ENCODE measurements at places on chromosomes 12 and 14. TPM values are rescaled to one million over a fixed set of nuclear protein-coding genes. Genes with fewer than 3 reads are reported as not detected.

GRCh38 chr14:53927171-53927570 is 29.5 kb downstream of the BMP4 start:
- DNase-seq: no peak

Gene SERPINA12
- not detected for polyA plus RNA-seq

- DNase-seq: no peak
Measured at GRCh38 chr14:21096438-21096837, 2.0 kb downstream of the ZNF219 start.

DNA sequence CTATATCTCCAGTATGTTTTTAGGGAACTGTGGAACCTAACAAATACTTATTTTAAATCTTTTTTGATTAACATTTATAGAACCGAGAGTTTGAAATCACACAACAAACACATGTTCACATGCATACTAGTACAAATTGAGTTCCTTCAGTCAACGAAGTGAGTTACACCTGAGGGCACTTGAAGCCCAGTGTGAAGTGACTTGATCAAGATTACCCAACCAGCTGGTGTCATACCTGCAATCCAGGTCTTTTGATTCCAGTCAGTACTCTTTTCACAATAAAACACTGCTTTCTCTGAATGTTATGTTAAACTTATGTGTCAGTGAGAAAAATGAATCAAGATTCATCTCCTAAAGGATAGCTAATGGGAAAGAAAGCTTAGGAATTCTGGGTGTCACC is 35.2 kb downstream of the VRK1 start:
- peak; percentile 35 for DNase-seq

- DNase-seq: peak; percentile 41
Measured at GRCh38 chr12:4270016-4270830, 3.3 kb upstream of the CCND2 start.

Gene GALNT8
- polyA plus RNA-seq: not detected

DNA sequence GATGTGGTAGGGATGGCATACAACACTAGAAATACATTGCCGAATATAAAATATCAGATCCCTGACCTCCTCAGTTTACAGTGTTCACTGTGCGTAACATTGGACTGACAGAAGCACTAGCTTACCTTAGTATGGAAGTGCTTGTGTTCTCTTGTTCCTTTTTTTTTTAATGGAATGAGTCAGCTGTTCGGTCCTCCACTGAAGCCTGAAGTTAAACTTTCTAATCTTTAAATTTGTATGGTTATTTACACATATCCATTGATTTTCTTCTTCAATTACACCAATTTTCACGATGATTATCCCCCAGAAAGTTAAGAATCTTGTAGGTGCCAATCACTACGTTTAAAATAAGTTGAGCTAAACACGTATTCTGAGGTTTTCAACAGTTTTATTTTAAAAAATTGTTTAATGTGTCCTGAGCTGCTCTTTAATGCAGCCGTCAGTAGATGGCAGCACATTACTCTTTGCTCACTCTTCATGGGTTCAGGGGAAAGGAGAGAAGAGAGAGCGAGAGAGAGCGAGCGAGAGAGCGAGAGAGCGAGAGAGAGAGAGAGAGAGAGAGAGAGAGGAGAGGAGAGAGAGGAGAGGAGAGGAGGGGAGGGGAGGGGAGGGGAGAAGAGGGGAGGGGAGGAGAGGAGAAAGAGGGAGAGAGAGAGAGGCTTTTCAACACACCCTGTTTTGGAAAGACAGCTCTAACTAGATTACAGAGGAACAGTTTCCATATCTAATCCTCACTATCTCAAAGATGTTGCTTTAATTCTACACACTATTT is 134.7 kb upstream of the SCAF11 start:
- peak; percentile 83 for DNase-seq

DNA sequence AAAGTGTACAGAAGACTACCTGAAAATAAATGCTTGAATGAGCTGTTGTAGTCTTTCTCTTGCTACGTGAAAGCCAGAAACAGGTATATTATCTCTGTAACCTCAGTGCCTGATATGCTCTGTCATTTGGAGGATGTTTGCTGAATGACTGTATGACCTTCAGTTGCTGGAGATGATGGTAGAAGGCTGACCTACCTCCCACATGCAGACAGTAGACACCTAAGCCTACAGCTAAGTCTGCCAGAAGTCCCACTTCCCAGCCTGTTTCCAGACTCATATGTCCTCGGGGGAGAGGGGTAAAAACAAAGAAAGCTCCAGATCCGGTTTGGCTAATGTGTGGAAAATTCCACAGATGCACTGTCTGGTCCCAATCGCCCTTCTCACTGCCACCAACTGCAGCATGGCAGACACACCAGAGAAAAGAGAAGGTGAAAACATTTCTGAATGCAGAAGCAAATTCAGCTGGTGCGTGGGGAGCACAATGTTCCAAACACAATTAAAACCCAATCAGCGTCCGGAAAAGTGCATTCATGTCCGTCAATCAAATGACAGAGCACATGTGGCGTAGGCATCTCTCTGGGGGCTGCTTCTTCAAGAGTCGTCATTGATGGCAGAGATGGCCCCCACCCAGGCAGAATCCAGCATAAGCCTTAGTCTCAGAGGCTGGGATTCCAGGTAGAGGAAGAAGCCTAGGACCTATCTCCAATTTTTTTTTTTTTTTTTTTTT is 76.3 kb upstream of the TBX3 start:
- DNase-seq: peak; percentile 39

GRCh38 chr12:108037960-108038359 is 91.1 kb upstream of the WSCD2 start:
- no peak for DNase-seq

- DNase-seq: no peak
Measured at GRCh38 chr12:69704357-69704756, 5.3 kb upstream of the BEST3 start.

GRCh38 chr12:22551624-22552023 is 7.3 kb upstream of the C2CD5 start:
- no peak for DNase-seq

Gene LAG3
- 0.20 TPM for polyA plus RNA-seq

DNA sequence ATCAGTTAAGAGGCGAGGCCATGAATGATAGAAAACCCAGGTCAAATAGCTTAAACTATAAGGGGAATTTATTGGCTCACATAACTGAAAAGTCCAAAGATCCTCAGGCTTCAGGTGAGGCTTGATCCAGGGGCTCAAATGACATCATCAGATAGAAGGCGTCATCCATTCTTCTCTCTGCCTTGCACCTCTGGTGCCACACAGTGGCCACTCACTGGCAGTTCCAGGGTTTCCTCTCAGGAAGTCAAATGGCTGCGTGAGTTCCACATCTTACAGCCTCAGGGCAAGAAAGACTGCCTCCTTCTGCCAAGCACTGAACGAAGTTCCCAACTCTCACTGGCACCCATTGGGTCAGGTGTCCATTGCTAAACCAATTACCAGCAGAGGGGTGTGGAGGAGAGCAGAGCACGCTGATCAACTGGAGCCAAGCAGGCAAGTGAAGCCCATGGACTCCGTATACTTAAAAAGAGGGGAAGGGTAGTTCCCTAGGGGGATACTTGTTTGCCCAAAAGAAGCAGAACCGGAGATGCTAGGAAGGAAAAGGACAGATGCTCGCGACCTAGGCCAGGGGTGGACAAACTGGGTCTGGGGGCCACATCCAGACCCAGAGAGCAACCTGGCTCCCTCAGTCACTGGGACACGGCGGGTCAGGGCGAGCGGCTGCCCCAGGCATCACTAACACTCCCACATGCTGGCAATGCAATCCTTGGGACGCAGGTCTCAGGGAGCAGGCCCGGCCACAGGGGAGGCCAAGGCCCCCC is 69.3 kb downstream of the SERPINA3 start:
- peak; percentile 29 for DNase-seq

- DNase-seq: no peak
Measured at GRCh38 chr12:103169-103981, 36.8 kb downstream of the IQSEC3 start.

Gene MLF2
- polyA plus RNA-seq: 297 TPM

DNA sequence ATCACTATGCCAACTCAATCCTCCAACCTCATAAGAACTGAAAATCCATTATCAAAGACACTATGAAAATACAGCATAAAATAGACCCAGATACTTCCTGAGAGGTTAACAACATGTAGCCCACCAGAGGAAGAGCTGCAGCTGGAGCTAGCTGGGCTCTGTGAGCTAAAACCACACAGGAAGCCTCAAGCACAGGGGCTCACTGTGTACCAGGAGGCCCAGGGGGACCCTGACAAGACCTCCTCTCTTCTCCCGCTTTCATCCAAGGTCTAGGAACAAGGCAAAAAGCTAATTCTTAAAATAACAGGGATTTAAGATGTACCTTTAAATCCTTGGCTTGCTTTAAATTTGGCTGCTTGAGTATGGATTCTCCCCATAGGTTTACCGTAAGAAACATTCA is 53.6 kb downstream of the EIF2S3B start:
- DNase-seq: no peak

DNA sequence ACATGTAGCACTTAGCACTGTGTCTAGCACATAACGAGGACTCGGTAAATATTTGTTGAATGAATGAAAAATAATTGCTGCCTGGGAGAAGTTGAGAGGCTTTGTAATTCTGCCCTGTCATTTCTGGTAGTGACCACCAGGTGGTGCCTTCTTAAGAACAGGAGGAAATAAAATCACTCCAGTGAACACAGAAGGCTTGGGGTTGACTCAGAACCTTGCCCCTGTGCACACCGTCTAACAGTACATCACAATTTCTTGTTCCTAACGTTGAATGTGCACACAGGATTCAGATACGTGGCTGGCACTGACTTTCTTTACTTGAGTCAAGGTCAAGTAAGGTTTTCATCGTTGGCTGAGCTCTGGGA is 91.8 kb downstream of the RGS6 start:
- peak; percentile 16 for DNase-seq

- peak; percentile 69 for DNase-seq
Measured at GRCh38 chr14:67418401-67419191, 6.6 kb upstream of the PLEK2 start.

DNA sequence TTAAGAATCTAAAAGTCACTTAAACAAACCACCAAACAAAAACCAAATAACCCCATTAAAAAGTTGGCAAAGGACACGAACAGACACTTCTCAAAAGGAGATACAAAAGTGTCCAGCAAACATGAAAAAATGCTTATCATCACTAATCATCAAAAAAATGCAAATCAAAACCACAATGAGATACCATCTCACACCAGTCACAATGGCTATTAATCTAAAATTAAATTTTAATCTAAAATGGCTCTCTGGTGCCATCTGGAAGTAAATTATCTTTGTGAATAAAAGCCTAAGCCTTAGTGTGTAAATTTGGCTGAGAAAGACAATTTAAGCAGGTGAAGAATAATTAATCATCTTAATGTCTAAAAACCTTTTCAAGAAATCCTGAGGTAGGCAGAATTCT is 204.5 kb upstream of the PPFIA2 start:
- DNase-seq: no peak

DNA sequence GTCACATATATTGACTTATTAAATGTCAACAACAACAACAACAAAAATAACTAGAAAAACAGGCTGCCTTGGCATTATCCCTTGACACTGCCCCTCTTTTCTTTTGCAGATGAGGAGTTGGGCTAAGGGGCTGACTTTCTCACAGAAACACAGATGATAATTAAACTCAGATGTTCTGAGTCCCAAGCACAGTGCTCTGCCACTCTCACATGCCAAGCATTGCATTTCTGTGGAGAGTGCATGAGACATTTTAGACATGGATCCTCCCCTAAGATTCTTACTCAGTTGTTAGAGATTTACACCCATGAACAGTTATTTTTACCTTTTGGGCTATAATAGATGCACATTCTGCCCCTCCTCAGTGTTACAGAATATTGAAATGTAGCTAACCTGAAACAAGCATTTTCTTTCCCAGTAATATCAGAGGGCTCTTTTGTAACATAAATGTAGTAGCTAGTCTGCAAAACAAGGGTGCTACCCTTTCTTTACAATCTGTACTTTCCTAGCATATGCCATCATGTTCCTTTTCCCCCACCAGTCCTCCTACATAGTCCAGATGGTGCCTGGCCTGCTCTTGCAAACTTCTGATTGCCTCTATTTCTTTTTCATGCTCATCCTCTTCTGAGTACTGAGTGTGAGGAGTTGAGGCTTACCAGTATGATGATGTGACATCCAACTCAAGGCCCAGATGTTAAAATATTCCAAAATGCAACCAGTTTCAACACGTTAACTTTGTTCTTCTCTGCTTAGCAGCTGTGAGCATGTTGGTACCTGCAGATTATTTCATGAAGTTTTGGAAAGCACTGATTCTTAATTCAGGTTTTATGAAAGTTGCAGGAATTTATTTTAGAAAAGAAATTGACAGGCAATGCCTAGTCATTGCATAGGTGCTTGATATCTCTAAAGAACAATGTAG is 125.0 kb upstream of the ATP2B1 start:
- DNase-seq: peak; percentile 83

DNA sequence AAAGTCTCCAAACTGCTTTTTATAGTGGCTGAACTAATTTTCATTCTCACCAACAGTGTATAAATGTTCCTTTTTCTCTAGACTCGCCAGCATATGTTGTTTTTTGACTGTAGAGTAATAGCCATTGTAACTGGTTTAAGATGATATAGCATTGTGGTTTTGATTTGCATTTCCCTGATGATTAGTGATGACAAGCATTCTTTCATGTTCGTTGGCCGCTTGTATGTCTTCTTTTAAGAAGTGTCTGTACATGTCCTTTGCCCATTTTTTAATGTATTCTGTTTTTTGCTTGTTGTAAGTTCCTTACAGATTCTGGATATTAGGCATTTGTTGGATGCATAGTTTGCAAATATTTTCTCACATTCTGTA is 404.9 kb downstream of the FLRT2 start:
- peak; percentile 41 for DNase-seq

- no peak for DNase-seq
Measured at GRCh38 chr12:63006536-63006935, 71.6 kb upstream of the PPM1H start.

Gene TAS2R7
- not detected for polyA plus RNA-seq

GRCh38 chr14:72986214-72986613 is 40.7 kb downstream of the ZFYVE1 start:
- DNase-seq: peak; percentile 68

Gene BHLHE41
- 0.11 TPM for polyA plus RNA-seq

GRCh38 chr12:47305464-47305863 is 225.7 kb upstream of the AMIGO2 start:
- no peak for DNase-seq
